ENCODE measurements at places on chromosomes 4 and X.

DNA sequence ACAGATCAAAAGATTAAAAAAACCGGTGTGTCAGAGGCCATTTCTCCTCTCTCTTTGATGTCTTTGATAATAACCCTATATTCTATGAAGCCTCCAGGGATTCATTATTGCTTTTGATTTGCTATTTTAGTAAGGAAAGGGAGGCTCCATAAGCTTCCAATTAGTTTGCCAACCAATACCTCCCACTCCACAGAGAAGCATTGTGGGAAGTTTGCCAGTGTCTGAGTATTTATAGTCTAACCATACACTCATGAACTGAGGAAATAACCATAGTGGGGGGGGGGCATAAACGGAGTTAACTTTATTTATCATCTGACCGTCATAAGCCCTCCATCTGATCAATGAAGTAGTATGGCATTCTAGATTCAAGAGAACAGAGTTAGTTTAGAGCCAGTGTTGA, 1066.8 kb upstream of the PABPC4L start:
- no peak for DNase-seq

GRCh38 chrX:153556767-153557166, 39.3 kb downstream of the ATP2B3 start:
- DNase-seq = no peak

GRCh38 chr4:105755375-105755774, 46.8 kb downstream of the GSTCD start:
- DNase-seq = no peak

DNA sequence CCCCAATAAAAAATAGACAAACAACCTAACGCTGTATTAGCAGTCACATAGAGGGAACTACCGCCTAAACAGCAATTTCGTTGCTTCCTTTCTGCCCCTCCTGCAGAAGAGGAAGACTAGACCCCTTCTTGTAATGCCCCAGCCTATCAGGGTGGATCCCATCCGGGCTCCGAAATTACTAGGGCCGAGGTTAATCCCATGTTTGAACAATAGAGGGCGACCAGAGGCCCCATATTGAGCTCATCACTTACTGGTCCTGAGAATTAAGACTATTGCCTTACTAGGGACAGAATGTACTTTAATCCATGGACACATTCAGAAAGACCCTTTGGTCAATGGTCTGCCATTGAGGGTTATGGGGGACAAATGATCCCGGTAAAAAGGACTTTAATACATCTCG, 11.8 kb upstream of the ZNF630 start:
- peak; percentile 8 for DNase-seq

- no peak for DNase-seq
These were observed 255.3 kb upstream of the TEX13A start for GRCh38 chrX:105475801-105476200.

DNA sequence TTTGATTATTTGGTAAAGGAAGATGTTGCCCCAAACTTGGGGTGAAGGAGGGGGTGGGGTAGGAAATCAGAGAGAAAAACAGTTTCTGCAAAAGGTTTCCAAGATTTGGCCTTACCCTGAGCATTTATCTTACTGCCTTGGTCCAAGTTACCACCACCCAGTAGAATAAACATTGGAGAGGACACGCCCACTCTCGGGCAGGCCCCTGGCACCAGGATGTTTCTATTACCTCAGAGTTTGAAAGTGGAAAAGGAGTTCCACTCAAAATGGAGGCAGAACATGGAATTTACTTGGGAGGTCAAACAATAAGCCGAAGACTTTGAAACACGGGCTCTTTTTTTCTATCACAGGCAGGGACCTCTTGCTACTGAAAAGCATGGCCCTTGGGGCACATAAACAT, 113.7 kb downstream of the CHRNA9 start:
- DNase-seq = no peak

- DNase-seq = no peak
These were observed 113.2 kb upstream of the FAM9B start for GRCh38 chrX:9147086-9147485.
